Fibroblast of pulmonary artery (primary cell): ENCODE measurements at places on chromosomes 7 and 10.

DNA sequence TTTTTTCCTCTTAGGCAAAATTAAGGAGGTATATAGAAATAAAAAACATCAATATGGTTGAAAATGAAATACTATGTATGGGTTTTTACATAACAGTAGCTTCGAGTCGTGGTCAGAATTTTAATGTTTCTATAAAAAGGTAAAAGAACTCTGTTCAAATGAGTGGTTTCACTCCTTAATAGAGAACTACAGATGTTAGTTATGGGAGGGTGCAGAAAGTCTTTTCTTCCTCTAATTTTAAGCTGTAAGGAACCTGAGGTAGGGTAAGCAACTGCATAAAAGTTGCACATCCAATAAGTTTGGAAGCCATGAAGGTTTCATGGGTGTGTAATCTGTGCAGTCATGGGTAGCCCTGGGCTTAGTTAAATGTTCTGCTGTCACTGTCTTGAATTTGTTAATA is 141.3 kb downstream of the SUGCT start:
- no peak for DNase-seq

- DNase-seq = peak; percentile 69
Measured at GRCh38 chr7:140656548-140657515, 15.9 kb upstream of the ADCK2 start.

DNA sequence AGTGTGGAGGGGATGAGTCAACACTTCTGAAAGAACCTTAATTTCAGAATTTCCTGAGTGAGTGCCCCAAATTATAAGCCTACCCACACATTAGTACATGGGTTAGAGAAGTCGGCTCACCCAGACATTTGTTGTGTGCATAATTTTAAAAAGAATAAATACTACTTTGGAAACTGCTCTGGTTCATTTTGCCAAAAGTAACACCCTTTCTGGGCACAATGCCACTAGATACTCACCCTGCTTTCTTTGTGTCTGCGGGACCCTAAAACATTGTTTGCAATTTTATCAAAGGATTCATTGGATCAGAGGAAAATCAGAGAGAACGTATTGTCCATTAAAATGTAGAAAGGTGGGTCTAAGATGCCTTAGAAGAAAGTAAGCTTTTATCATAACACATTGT is 245.5 kb upstream of the NRP1 start:
- DNase-seq = no peak

GRCh38 chr10:116444527-116445142 is 17.0 kb downstream of the PNLIPRP3 start:
- DNase-seq = peak; percentile 46

- DNase-seq = peak; percentile 65
Measured at GRCh38 chr10:113094114-113094486, 144.1 kb downstream of the TCF7L2 start.
